Vein endothelial cell (primary cell): ENCODE measurements at places on chromosomes 1 and 21. TPM values are rescaled to one million over a fixed set of nuclear protein-coding genes. Genes with fewer than 3 reads are reported as not detected.

CR1L gene
- not detected in 2 replicates for total RNA-seq

SLC35F3 gene
- total RNA-seq = not detected in 2 replicates

HTR6 gene
- under 0.01 TPM in 1 of 2 replicates, not detected in the other for total RNA-seq

SHE gene
- total RNA-seq = 66.0 and 81.9 TPM in 2 replicates

NGF gene
- total RNA-seq = not detected in 2 replicates

TUFT1 gene
- 3.9 and 5.9 TPM in 2 replicates for total RNA-seq

SLC9C2 gene
- not detected in 2 replicates for total RNA-seq

SLAMF7 gene
- not detected in 2 replicates for total RNA-seq

PRELP gene
- under 0.01 TPM in 1 of 2 replicates, not detected in the other for total RNA-seq
